Activated CD4-positive, alpha-beta T cell treated with anti-CD3 and anti-CD28 coated beads, Interleukin-2, amount 10 ng/mL, durations not matched to agents 24 days and 14 days (primary cell): ENCODE measurements at places on chromosomes 3 and 15. TPM values are rescaled to one million over a fixed set of nuclear protein-coding genes. Genes with fewer than 3 reads are reported as not detected.

GRCh38 chr3:17444865-17445264 lies 297.6 kb downstream of the TBC1D5 start:
- peaks cover 4% of the 10 kb centered on the region for H3K4me1 ChIP-seq
- H3K36me3 ChIP-seq, result no peaks in the 10 kb centered on the region
- no peak overlapping the region for H3K27ac ChIP-seq

DNA sequence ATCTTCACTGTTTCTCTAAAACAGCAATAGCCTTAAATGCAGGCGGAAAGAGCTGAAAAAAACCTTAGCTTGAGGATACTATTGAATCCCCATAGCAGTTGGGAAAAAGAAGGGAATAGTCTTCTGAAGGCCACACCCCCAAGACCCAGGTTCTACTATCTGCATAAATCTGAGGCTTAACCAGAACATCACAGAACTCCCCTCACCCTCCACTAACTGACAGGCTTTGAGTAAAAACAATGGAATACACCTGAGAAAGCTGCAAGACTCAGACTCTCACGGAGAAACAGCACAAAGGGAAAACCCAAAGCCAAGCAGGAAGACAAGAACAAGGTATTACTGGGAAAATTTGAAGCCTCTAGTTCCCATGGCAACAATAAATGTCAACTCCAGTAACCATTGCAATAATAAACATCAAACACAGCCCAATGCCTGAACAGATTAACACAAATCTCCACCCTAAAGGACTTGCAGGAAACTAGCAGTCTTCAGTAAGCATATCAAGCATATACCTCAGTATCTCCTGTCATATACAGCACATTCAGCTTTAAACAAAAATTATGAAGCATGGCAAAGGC lies 56.4 kb downstream of the TMCC1 start:
- no peak for DNase-seq
- no peaks in the 10 kb centered on the region for H3K27me3 ChIP-seq
- no peaks in the 10 kb centered on the region for H3K4me1 ChIP-seq
- H3K36me3 ChIP-seq, result peaks cover 7% of the 10 kb centered on the region

DNA sequence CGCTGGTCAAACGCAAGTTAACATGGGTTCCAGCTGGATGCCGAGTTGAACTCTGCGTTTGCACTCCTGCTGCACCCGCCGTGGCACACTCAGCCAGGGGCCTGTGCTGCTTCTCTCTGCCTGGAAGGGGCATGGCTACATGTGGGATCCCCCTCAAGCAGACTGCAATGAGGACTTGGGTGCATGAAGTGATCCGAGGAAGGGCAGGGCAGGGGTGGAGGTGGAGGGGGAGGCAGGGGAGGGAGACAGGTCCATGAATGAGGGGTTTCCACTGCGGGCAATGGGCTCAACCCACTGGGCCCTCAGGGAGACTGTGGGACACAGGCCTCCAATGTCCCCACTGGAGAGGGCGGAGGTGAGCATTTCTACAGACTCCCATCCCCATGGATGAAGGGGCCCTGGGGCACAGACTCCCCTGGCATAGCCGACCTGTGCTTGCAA lies 141.6 kb upstream of the MEF2A start:
- peaks cover 48% of the 10 kb centered on the region for H3K4me1 ChIP-seq
- no peak overlapping the region for H3K4me3 ChIP-seq
- H3K27me3 ChIP-seq, result peaks cover 4% of the 10 kb centered on the region
- DNase-seq, result no peak

GRCh38 chr15:95609096-95609495 lies 721.4 kb upstream of the NR2F2 start:
- no peaks in the 10 kb centered on the region for H3K27me3 ChIP-seq
- H3K27ac ChIP-seq, result no peak overlapping the region
- no peaks in the 10 kb centered on the region for H3K36me3 ChIP-seq
- no peak for DNase-seq
- no peaks in the 10 kb centered on the region for H3K4me1 ChIP-seq
- H3K4me3 ChIP-seq, result no peak overlapping the region

DNA sequence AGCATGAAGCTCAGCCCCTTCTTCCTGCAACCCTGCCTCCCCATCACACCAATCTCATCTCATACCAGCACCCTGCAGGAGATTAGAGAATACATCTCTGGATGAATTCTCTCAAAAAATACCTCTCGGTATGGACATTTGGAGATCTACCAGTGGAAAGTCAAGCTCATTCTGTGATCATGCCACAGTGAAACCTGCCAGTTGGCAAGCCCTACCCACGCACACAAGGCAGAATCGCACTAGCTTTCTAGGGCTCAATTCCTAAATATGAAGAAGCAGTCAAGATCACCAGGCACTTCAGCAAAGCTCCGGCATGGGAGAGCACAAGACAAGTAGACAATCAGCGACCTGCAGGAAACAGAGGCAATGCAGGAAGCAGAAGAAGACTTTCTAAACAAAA lies 221.2 kb downstream of the NTRK3 start:
- H3K27me3 ChIP-seq, result peaks cover 16% of the 10 kb centered on the region
- H3K4me3 ChIP-seq, result no peak overlapping the region
- no peaks in the 10 kb centered on the region for H3K36me3 ChIP-seq
- H3K27ac ChIP-seq, result no peak overlapping the region
- DNase-seq, result no peak
- peaks cover 3% of the 10 kb centered on the region for H3K4me1 ChIP-seq

GRCh38 chr15:85727068-85727467 lies 67.7 kb downstream of the KLHL25 start:
- H3K36me3 ChIP-seq, result peaks cover 73% of the 10 kb centered on the region
- no peak overlapping the region for H3K4me3 ChIP-seq
- no peak overlapping the region for H3K27ac ChIP-seq
- no peaks in the 10 kb centered on the region for H3K27me3 ChIP-seq
- H3K4me1 ChIP-seq, result peaks cover 33% of the 10 kb centered on the region

DNA sequence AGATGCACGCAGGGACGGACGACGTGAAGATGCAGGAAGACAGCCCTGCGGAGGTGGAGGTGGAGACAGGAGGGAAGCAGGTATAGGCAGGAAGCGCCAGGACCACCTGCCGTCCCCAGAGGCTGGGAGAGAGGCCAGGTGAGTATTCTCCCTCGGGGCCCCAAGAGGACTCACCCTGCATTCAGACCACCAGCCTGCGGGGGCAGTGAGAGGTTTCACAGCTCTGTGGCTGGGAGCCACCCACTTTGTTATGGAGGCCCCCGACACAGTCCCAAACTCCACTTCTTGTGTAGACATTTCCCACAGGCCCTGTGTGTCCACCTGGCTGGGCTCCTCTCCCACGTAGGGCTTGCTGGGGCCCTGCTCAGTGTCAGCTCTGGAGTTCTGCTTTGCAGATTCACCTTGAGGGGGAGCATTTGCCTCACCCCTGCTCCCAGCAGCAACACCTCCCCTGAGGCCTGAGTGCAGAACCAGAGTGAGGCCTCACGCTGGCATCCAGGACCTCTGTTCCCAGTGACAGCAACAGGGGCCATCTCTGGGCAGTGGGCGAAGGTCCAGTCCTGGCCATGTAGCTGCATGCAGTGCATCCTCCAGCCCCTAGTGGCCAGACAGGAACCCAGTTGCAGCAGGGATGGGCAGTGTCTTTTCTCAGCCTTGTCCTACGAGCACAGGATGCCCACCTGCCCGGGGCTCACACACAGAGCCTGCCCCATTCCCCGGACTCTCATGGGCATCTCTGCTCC lies 119.4 kb upstream of the IQSEC1 start:
- H3K4me3 ChIP-seq, result no peak overlapping the region
- H3K27me3 ChIP-seq, result peaks cover 8% of the 10 kb centered on the region
- H3K4me1 ChIP-seq, result peaks cover 25% of the 10 kb centered on the region
- no peak for DNase-seq
- peaks cover 2% of the 10 kb centered on the region for H3K36me3 ChIP-seq
- no peak overlapping the region for H3K27ac ChIP-seq

DNA sequence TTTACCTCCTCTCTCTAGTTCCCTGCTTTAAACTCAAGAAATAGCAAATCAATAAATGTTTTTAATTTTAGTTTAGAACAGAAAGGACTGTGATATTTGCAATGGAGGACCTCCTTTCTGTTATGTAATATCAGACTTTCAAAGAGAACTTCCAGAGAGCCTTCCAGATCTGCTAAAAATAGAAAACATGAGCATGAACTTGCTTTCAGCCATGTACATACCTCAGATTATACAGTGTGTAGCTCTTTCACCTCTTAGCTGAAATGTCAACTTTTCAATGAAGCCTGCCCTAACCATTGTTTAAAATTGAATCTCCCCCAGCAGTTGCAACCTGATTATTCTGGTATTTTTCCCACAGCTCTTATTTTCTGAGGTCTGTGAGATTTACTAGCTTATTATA lies 12.6 kb downstream of the CAPN7 start:
- no peak overlapping the region for H3K27ac ChIP-seq
- no peak for DNase-seq
- peaks cover 60% of the 10 kb centered on the region for H3K36me3 ChIP-seq
- no peaks in the 10 kb centered on the region for H3K27me3 ChIP-seq
- no peaks in the 10 kb centered on the region for H3K4me1 ChIP-seq

DNA sequence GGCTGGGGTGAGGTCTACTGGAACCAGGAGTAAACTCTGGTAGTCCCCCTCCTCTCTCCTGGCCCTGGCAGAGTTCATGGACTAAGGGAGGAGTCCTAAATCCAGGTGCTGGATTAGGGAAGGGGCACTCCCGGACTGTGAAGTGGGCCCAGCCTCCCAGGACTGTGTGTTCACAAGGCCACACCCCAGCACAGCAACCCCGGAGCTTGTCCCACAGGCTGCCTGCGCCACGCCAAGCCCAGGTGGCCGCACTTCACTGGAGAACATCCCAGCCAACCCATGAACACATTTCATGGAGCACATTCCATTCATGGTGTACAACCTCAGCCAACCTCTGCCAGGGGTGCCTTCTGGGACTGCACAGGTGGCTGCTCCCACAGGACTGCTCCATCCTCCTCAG lies 8.2 kb downstream of the ARPIN start:
- no peak for DNase-seq
- peaks cover 6% of the 10 kb centered on the region for H3K27me3 ChIP-seq
- H3K36me3 ChIP-seq, result no peaks in the 10 kb centered on the region
- no peak overlapping the region for H3K27ac ChIP-seq
- H3K4me1 ChIP-seq, result peaks cover 4% of the 10 kb centered on the region
- no peak overlapping the region for H3K4me3 ChIP-seq

DNA sequence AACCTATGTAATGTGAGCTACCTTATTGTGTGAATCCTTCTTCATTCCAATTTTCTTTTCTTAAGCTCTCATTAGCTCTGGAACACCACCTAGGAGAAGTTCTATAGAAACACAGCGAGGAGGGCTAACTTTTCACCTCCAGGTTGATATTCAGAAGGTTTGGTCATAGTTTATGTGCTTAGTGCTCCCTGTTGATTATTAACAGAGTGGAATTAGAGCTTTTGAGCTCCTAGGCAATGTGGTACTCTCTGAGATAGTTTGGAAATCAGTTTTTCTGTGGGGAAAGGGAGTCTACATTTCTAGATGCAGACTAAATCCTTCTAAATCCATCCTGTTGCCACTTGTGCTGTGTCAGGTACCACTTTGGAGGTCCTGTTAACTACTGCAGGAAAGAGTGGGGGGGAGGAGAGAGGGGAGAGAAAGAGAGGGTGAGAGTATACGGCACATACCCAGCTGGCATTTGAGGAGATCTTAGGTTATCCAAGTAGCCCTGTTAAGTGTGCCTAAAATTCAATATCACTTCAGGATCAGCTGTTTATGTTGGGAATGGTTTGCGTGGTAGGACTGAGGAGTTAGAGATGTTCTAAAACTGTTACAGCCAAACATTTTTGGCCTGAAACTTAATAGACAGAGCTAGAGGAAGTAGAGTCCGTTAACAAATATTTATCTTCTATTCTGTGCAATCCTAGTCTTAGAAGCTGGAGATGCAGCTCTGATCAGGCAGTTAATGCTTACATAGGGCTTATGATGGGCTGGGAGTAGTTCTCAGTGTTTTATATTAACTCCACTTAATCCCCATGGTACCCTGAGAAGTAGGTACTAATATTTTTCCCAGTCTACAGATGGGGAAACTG lies 117.5 kb upstream of the PROK2 start:
- H3K4me3 ChIP-seq, result no peak overlapping the region
- no peak overlapping the region for H3K27ac ChIP-seq
- DNase-seq, result no peak
- H3K4me1 ChIP-seq, result peaks cover 5% of the 10 kb centered on the region
- peaks cover 3% of the 10 kb centered on the region for H3K27me3 ChIP-seq

OSTN gene
- not detected in 2 replicates for total RNA-seq

CYP1A2 gene
- total RNA-seq, result not detected in 2 replicates

WDR93 gene
- not detected in 2 replicates for total RNA-seq

ATP13A4 gene
- total RNA-seq, result 0.88 and 2.1 TPM in 2 replicates

PRRT3 gene
- total RNA-seq, result 11.8 and 13.5 TPM in 2 replicates
